ENCODE measurements at places on chromosomes 1 and 21.
A peak's percentile ranks its signal among the peaks of the same experiment; 100 is the strongest.

GRCh38 chr1:15188130-15188524 lies 34.6 kb downstream of the TMEM51 start:
- DNase-seq, result no peak

- no peak for DNase-seq
Observed at GRCh38 chr21:36765229-36765628, 66.3 kb downstream of the SIM2 start.

DNA sequence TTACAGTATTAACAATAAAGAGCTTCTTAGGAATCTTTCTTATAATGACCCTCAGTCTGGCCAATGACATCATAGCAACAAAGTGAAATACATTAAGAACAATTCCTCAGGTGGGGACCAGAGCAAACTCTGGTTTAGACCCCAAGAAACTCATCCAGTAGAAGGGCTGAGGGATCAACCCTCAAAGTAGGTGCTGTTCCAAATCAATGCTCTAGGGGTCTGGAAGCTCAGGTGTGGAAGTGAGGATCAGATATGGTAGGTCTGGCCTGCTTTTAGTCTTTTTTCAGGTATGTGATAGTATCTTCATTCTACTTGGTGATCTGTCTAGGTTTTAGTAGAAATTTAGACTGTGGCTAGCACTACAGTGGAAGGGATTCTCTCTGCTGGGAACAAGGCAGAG lies 291.7 kb downstream of the PDE4B start:
- DNase-seq, result peak; percentile 47

DNA sequence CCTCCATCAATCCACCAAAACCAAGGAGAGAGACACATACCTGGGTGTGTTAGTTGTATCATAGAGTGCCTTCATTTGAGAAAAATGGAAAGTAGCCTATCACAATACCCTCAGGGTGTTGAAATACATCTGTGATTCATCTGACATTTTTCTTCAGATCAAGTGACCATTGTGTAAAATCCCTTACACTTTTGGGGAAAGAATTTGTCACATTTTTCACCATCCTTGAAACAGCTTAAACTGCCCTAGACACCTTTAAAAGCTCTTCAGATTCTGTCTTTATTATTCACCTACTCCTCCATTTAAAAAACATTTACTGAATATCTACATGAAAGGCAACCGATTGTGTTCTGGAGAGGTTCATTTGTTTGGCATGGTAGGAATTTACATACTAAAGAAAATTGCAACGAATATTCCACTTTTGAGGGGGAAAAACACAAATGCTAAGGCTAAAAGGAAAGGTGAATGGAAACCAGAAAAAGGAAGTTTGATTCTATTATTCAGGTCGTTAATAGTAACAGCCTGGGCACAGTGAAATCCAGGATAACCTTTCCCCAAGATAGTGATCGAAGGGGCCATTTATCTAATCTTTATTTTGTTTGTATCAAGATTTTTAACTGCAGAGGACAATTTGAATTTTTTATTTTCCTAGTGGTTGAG lies 70.4 kb upstream of the SAMSN1 start:
- peak; percentile 68 for DNase-seq

DNA sequence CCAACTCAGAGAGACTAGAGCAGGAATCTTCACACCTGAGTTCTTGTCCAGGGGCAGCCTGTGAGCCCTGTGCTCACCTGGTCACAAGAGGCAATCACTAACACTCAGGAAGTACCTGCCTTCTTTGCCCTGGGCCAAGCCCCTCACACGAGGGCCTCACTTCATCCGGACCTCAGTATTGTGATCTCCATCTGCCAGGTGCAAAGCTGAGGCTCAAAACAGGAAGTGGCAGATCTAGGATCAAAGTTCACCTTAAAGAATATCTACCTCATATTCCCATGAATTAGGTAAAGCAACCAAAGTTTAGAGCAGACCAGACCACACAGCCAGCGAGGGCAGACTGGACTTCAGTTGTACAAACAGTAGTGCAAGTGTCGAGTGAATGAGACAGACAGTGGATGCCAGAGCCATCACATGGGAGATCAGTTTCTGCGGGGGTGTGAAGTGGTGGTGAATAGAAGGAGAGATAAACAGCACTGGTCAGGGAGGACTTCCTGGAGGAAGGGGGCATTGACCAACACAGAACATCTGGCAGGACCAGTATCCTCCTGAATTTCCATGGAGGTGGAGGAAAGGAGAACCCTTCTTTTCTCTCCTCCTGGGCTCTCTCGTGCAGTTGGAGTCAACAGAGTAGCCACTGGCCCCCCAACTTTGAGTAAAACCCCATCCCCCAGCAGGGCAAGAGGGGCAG lies 116.6 kb upstream of the ZBTB40 start:
- no peak for DNase-seq

DNA sequence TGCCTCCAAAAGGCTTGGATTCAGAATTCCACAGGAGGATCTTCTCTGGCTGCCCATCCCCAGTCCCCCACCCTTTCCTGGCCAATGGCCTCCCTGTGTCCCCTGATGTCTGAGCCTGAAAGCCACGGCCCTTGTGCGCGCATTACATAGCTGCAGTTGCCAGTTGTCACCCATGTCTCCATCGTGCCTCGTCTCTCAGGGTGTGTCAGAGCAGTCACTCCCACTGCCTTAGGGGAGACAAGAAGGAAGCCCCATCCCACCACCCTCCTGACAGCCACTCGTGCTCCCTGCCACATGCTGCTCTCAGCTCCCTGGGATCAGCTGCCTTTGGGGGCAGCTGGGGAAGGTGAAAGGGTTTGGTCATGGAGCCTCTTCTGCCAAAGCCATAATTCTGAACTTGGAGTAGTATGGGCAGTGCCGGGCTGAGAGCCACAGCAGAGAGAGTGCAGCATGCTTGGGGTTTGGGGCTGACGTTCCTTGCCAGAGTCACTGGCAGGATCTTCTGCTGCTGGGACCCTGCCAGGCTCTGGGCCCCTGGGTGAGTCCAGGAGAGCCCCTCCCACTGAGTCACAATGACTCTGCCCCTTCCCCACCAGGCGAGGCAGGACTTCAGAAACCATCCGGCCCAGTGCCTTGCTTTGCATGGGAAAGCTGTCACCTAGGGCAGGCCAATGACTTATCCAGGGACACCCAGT lies 285.9 kb upstream of the VAMP3 start:
- no peak for DNase-seq

- no peak for DNase-seq
Observed at GRCh38 chr21:37224861-37225839, 42.0 kb downstream of the VPS26C start.

DNA sequence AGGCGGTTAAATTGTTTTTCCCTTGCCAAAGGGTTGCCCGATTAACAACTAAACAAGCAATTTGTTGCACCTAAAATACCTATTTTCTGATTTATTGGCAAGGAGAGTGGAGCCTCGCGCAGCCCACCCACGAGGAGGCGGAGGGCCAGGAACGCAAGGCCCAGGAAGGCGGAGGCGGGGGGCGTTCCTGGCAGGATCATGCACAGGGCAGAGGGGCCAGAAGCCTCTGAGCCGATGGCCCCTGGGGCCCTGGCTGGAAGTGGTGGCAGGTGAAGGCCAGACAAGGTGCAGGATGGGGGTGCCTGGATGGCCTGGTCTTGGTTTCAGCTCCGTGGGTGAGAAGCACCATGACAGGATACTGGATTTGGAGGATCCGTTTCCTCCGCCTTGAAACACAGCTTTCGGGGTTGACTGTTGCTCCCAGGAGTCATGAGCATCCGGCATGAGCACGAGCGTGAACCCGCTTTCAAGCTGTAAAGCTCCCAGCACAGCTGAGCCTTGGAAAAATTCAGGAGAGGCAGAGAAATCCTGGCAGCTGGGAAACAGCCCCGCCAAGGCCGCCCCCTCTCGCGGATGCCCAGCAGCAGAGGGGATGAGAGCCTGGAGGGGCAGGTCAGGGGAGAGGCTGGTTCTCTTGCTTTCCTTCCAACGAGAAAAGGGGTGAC lies 35.0 kb downstream of the AJAP1 start:
- DNase-seq, result no peak

GRCh38 chr1:6224718-6225117 lies 11.0 kb downstream of the ICMT start:
- peak; percentile 11 for DNase-seq

GRCh38 chr1:3249231-3249630 lies 180.2 kb downstream of the PRDM16 start:
- DNase-seq, result no peak

DNA sequence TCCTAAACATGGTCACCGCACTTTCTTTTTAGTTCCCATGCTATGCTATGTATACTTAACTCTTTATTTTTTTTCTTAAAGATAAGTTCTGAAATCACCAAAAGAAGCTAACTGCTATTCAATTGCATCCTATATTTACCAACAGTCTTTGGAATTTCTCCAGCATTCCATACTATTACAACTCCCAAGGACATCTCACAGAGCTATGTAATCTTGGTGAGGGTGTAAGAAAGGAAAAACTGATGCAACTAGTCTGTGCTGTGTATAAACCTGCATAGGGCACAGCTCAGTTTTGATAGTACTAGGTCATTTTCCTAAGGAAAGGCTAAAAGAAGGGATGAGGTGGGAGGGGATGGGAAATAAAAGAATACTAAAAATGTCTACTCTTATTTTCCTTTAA lies 78.0 kb downstream of the PTPN14 start:
- DNase-seq, result peak; percentile 45

GRCh38 chr1:231827337-231828105 lies 200.9 kb downstream of the DISC1 start:
- DNase-seq, result no peak

DNA sequence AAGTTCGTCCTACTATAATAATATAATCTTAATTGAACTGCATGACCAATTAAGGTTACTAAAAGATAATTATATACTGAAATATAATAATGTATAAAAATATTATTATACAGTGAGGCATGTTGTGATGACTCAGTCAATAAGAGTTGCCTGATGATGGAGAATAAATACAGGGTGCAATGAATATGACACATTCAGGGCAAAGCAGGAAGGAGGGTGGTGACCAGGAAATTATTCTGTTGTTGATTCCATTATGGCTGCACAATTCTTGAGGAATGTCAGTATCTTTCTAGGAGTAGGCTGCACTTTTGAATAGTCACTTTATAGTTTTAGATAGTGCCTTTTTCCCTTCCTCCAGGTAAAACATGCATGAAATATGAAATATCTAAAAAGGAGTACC lies 46.4 kb upstream of the RGS21 start:
- no peak for DNase-seq

- no peak for DNase-seq
Observed at GRCh38 chr1:41618066-41618825, 133.8 kb upstream of the EDN2 start.

GRCh38 chr1:226957714-226958113 lies 17.6 kb downstream of the COQ8A start:
- DNase-seq, result no peak

- DNase-seq, result peak; percentile 83
Observed at GRCh38 chr1:179229214-179230140, at the start of gene ABL2. ABL2 (minus strand) TSS chr1:179229677; CDS start chr1:179229397, 280 bp downstream.

- DNase-seq, result peak; percentile 24
Observed at GRCh38 chr1:183374825-183375224, 43.4 kb downstream of the NMNAT2 start.

DNA sequence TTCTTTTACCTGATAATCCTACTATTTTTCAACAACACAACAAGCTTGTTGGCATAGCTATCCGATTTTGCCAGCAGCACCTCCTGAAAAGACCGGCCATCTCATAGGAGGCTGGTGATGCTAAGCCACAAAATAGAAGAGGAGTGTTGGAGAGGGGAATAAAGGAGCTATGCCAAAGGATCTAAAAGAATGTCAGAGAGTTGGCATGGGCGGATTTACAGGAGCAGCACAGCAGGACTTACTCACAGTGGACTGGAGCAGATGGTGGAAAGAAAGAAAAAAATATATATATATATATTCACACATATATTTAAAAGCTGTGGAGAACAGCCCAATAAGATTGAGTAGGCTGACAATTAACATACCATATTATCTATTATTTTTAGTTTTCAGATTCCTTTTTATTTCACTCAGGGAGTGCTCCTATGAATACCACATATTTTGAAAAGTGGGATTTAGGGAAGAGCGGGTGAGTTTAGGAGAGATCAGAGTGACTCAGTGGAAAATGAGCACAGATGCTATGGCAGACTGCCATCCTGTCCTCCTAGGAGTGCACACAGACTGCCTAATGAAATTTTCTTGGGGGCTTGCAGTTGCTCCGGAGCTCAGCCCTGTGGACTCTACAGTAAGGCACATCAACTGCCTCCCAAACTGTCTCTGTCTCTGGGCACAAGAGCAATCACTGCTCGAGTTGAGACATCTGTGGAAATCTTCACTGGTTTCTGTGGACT lies 394.4 kb upstream of the CHRM3 start:
- no peak for DNase-seq

Measured in GM23338 (cell line).